CD4-positive, alpha-beta T cell treated with Interferon alpha-2 for 1 hour (primary cell): ENCODE measurements at places on chromosomes 12 and 14.

- no peak for DNase-seq
Observed at GRCh38 chr14:68441542-68441941, 351.3 kb downstream of the ZFP36L1 start.

DNA sequence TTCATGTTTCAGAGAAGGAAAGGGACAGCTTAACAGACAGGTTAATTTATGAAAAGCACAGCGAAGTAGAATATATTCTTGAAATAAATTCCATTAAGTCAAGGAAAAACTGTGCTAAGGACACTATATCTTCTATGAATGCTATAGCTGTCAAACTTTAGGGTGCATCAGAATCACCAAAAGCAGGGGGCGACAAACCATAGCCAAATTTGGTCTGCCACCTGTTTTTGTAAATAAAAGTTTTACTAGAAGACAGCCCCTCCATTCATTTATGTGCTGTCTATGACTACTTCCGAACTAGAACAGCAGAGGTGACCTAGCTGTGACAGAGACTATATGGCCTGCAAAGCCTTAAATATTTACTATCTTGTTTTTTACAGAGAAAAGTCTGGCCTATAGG is 25.9 kb downstream of the PPP4R3A start:
- peak; percentile 30 for DNase-seq

GRCh38 chr12:18824287-18824686 is 86.4 kb downstream of the CAPZA3 start:
- DNase-seq = no peak

DNA sequence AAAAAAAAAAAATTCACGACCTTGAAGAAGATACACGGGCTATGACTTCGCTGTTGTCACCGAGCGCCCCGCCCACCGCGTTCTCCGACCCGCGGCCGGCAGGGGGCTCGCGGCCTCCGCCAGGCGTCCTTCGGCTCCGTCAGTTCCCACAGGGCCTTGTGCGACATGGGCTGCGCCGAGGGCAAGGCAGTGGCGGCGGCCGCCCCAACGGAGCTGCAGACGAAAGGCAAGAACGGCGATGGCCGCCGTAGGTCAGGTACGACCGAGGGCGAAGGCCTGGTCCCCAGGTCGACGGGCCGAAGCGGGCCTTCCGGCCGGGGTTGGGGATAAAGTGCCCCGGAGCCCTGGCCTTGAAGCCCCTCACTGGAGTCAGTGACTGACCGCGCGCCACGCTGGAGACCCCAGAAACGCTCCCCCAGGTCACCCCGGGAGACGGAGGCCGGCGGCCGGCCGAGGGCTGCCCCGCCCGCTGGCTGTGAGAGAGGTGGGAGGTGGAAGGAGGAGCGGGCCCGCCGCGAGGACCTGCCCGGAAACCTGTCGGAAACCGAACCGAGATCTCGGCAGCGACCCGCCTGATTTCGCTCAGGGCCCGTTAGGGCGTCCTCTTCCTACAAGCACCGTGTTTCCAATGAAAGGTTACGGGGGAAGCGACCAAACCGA is at the start of gene TXNRD1:
TXNRD1 (plus strand) TSS at position 142 of the 660 bp plus-strand sequence; CDS start at position 166, 24 bp downstream.
- DNase-seq = peak; percentile 84
